ENCODE measurements at places on chromosomes 3 and 15.

DNA sequence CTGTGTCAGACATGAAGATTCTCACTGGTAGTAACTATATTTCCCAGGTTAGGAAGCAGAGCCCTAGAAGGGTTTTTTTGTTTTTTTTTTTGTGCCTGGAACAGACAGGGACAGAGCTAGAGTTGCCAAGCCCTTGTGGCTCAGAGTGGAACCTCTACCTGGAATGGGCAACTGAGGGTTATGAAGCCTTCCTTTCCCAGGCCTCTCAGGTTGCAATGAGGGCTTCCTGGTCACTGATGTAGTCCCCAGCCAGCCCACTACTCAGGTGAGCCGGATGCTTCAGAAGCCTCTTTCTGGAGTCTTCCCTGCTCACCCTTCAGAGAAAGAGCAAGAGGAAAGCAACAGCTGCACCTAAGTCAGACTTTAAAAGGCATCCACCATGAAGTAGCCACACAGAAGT lies 48.8 kb upstream of the MANF start:
- no peak for DNase-seq

DNA sequence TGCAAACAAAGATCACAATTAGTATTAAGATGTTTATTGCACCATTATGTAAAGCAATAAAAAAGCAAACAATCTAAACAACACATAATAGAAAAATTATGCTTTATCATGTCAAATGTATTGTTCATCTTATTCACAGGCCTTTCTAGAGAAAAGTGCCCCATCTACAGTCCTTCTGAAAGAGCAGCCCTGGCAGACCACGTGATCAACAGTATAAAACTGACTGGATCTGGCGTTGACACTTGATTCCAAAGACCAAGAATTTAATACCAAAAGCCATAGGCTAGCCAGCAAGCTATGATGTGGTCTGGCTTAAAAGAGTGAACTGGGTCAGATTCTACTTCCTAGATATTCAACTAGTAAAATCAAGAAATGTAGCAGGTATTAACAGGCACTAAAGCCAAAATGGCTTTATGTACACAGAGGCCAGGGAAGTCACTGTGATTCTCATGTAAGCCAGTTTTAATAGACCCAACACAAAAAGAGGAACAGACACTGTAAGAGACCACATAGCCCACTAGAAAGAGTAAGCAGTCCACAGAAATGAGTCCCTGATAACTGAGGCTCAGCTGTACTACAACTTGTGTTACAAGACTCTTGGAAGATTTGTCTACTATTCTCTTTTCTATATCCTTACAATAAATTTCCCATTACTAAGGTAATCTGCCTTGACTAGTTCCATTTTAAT lies 32.5 kb downstream of the DMXL2 start:
- no peak for DNase-seq

GRCh38 chr3:20861454-20861853 lies 675.4 kb upstream of the SGO1 start:
- no peak for DNase-seq

GRCh38 chr3:128473180-128473519 lies 6.5 kb upstream of the DNAJB8 start:
- DNase-seq: no peak

GRCh38 chr15:61660579-61660978 lies 399.7 kb downstream of the VPS13C start:
- DNase-seq: no peak

DNA sequence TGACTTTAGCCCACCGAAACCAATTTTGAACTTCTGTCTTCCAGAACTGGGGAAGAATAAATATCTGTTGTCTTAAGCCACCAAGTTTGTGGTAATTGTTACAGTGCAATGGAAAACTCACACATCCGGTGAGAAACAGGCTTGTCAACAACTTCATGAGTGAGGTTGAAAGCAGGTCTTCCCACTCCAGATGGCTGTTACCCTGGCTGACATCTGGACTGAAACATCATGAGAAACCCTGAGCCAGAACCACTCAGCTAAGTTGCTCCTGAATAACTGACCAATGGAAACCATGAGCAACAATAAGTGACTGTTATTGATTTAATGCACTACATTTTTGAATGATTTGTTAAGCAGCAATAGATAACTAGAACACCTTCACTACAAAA lies 10.3 kb downstream of the ACSBG1 start:
- DNase-seq: no peak

DNA sequence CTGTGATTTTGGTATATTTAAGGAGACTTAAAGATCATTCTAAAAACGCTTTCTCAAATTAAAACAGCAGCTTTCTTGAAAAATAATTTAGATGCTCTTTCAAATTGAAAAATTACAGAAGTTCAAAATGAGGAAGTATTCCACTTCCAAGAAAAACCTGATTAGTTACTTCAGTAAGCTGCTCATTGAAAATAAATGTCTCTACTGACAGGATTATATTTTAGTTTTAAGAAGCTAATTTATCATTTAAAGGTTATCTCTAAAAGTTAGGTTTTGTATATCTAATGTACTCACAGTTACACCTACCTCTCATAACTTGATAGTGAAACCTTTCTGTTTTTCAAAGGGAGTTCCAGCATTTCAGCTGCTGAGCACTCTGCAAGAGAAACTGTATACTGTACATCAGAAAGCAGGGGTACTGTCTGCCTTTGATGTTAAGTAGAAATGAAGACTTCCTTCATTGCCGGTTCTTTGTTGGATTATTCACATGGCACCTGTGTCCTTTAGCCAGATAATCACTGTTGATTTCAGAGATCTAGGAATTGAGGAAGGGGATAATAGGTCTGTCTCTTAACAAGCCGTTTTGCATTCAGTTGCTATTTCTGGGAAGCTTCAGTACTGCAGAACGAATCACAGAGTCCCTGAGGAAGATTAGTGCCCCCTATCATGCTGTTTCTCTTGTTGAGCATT lies 161.6 kb downstream of the TCF12 start:
- no peak for DNase-seq

DNA sequence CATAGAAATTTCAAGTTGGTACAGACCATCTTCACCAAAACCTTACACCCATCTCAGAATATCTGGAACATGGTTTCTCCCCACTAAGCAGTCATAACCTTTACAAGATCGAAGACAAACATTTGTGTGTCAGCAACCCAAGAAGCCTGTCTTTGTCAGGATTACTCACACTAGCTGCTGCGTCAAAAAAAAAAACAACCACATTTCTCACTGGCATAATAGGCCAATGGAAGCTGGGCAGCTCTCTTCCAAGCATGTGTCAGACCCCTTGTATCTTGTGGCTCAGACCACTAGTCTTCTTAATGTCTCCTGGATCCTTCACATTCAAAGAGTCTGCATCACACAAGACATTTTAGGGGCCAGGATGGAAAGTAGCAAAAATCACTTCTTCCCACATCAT lies 266.9 kb upstream of the IGF1R start:
- no peak for DNase-seq

GRCh38 chr3:113804661-113805060 lies 33.9 kb upstream of the GRAMD1C start:
- no peak for DNase-seq

GRCh38 chr3:87236093-87236492 lies 9.0 kb downstream of the CHMP2B start:
- no peak for DNase-seq

DNA sequence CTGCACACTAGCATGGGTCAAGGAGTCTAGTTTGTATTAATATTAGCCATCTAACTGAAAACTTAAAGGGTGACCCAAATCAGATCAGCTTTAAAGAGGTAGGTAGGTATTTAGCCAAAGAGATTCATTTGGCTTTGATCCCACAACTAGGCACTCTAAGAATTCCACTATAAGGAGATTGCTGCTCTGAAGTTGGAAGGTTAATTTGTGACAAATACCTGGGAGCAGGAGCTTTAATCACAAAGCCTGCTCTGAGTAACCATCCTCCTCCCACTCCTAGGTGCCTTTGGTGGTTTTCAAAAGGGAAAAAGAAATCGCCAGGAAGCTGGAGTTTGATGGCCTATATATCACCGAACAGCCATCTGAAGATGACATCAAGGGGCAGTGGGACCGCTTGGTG lies 120.3 kb upstream of the CHRM5 start:
- no peak for DNase-seq

- DNase-seq: no peak
Observed at GRCh38 chr3:193897288-193897687, 238.7 kb upstream of the HES1 start.

GRCh38 chr3:195197765-195198425 lies 73.1 kb downstream of the XXYLT1 start:
- no peak for DNase-seq

DNA sequence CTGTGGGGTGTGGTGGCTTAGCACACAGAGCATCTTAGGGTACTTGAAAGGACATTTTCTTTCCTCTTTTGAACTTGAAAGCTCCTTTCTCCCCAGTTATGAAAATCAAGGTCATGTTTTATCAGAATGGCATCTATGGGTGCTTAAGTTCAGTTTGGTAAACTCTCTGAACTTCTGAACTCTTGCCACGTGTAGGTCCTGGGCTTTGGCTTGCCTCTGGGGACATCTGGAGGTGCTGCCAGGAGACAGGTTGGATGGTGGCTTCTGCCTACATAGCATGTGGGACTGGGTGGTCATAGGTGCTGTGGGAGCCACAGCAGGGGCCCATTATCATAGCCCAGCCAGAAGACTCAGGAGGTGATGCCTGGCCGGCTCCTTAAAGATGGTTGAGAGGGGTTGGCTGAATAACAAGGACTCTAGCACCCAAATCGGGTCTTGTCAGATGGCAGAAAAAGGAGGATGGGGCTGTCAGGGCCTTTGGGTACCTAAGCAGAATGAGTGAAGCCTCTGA lies 15.6 kb downstream of the GHRL start:
- no peak for DNase-seq

DNA sequence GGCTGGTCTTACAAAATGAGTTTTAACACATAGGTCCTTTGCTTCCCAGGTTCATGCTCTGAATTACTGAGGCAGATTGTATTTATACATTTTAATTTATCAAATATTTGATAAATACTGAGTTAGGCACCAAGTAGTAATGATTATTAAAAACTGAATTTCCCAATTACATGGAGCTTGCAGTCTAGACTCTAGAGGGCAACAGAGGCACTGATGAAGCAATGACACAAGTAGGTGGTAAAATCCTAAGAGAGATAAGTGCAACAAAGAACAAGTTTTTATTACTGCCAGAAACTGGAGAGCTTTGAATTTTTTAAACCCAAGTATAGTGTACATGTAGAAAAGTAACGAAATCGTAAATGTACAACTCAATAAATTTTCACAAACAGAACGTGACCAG lies 406.2 kb upstream of the RARB start:
- DNase-seq: no peak

DNA sequence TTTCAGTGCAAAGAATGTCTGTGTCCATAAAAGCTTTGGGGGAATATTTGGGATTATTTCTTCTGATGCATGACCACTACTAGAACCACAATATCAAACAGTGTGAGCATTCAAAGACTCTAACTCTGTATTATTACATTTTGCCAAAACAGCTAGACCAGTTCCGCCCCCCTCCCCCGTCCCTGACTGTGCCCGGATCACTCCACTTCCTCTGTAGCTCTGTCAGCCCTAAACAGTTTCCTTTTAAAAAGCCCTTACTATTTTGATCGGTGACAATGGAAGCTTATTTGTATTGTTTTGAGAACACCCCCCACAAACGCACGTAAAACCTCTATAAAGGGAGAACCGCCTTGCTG lies 36.6 kb upstream of the EPHB3 start:
- no peak for DNase-seq

- no peak for DNase-seq
Observed at GRCh38 chr3:4596612-4597011, 103.5 kb downstream of the ITPR1 start.

DNA sequence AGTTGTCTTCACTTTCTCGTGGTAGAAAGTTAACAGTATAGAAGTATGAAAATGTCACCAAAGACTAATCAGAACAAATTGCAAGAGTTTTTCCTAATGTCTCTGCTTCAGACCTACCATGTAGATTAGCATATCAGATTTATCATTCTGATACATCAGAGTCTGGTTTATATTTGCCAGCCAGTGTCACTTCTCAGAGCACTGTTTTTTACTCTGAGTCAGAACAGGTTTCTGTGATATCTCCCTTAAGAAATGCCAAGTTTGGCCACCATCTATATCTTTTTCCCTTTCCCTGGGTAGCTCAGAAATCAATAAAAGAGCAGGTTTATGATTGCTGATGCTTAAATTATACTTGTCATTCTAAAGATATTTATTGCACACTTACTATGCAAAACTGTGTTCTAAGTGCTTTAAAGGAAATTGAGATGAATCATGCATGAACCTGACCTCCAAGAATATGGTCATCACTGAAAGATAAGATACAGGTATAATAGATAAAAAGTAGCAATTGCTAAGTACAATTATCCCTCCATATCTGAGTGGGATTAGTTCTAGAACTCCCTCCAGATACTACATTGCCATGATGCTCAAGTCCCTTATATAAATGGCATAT lies 672.7 kb upstream of the NAALADL2 start:
- DNase-seq: no peak

- no peak for DNase-seq
Observed at GRCh38 chr3:53744351-53744750, 101.9 kb downstream of the CHDH start.

- peak; percentile 52 for DNase-seq
Observed at GRCh38 chr15:31870328-31871165, 159.8 kb upstream of the CHRNA7 start.

GRCh38 chr3:41369838-41370237 lies 170.5 kb downstream of the CTNNB1 start:
- no peak for DNase-seq

GRCh38 chr3:133928136-133928893 lies 32.6 kb upstream of the RAB6B start:
- DNase-seq: no peak

GRCh38 chr15:38320866-38321265 lies 68.2 kb downstream of the SPRED1 start:
- no peak for DNase-seq

DNA sequence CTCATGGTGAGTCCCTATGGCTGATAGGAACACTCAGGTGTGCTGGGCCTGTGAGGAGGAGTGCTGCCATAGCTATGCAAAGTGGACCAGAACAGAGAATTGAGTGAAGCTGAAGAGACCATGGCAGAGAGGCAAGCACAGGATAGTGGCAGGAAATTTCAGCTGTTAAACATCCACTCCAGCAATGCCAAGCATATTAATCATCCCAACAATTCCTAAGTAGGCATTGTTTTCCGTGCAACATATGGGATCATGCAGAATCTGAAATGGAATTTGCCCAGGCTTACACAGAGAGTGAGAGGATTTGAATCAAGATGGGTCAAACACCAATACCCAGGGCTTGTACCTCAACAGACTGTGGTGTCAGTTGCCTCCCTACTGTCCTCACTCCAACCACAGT lies 582.6 kb upstream of the UBE2E2 start:
- no peak for DNase-seq

DNA sequence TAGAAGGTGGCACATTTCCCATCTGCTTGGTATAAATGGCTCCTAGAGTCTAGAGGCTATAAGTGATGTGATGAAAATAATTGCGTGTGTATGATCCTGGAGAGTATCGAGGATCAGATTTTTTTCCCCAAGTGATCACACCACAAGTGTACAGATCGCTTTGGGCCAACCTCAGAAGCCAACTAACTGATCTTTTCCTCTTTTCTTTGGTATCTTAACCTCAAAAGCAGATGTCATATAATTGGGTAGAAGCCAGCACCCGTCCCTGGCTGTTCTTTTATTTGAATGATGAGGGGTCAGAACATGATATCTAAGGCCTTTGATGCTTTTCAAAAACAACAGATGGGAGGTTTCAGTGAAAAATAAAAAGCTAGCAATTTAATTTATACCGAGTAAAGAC lies 3.3 kb downstream of the P2RY14 start:
- DNase-seq: no peak
